ENCODE measurements at places on chromosomes 2 and 18.

DNA sequence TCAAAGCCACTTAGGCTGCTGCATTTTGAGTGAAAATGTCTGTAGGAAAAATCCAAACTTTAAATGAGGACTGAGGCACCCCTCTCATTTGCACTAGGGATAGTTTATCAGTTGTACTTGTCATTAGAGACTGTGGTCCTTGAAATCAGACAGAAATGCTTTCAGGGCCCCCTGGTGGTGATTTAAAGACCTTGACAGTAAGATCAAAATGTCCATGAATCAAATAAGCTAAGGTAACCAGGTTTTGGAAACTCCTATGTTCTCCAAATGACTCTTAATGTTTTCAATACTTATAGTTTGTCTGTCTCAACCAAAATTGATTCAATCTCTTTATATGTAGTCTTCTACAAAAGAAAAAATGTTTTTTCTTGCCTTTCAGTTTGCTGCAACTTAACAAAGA lies 28.8 kb upstream of the DDX18 start:
- DNase-seq, result peak; percentile 36

GRCh38 chr2:175418224-175418835 lies 236.8 kb upstream of the ATP5MC3 start:
- DNase-seq, result no peak

DNA sequence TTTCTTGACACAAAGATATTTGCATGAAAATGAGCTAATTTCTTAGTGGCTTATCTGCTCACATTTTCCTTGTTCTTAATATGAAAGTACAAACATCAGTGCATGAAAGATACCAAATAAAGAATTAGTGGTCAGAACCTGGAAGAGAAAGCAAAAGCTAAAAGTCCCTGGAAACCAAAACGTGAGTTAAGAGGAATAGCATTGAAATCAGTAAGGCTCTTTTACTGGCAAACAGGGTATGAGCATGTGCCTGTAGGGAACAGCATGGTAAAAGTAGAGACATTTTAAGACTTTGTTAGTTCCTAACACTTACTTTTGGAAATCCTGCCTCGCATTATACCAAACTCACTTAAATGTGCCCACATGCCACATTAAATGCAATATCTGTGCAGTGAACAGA lies 31.9 kb upstream of the CWC22 start:
- no peak for DNase-seq

- no peak for DNase-seq
Measured at GRCh38 chr18:76232779-76233178, 262.3 kb downstream of the ZNF516 start.

DNA sequence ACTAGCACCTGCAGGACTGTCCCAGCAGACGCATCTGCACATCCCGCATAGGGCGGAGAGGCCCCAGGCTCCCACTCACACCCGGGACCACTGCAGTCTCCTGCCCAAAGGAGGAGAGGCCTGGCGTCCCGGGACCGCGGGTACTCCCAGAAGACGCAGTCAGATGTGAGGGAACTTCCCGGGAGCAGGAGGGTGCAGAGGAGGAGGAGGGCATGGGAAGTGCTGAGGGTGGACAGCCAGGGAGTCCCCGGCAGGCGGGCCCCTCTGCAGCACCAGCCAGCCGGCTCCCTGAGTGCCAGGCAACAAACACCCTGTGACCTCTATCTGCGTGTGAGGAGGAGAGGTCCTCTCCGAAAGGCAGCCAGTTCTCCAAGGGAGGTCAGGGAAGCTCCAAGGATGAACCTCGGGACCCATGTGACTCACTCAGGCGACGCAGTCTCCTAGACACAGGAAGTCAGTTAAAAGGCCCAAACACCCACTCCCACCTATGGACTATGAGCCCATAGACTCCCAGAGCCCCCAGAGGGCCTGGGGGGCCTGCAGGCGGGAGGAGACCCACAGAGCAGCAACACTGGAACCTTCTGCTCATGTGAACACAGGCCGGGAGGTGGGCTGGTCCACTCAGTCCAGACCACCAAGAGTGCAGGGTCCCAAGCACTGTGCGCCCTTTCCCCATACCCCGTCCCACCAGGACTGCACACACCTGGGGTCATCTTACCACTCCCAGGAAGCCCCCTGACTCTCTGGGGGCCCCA lies 4.2 kb downstream of the PXDN start:
- DNase-seq, result no peak

- DNase-seq, result no peak
Measured at GRCh38 chr18:74551452-74551851, 17.2 kb downstream of the CNDP1 start.

- DNase-seq, result no peak
Measured at GRCh38 chr2:145930318-145930717, 1410.4 kb upstream of the ZEB2 start.

- DNase-seq, result no peak
Measured at GRCh38 chr18:3836483-3837335, 386.7 kb downstream of the TGIF1 start.

DNA sequence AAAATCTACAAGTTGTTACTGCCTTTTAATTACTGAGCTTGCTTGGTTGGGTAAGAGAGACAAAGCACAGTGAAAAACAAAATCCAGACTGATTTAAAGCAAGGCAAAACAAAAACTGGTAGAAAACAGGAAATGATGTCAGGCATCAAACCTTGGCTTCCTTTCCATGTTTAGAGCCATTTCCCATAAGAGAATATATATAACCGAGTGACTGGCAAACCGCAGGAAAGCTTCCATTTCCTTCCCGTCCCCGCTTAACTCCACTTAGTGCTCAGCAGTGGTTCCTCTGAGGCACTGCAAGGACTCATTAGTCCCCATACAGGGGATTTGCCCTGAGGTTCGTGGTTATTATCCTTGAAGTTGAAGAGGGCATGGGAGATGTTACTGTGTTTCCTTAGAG lies 446.3 kb downstream of the LPIN1 start:
- DNase-seq, result no peak

GRCh38 chr2:113769555-113769954 lies 13.1 kb upstream of the SLC35F5 start:
- no peak for DNase-seq

- no peak for DNase-seq
Measured at GRCh38 chr2:13669607-13670006, 952.9 kb downstream of the TRIB2 start.

- DNase-seq, result no peak
Measured at GRCh38 chr2:43005975-43006833, 213.8 kb upstream of the HAAO start.

DNA sequence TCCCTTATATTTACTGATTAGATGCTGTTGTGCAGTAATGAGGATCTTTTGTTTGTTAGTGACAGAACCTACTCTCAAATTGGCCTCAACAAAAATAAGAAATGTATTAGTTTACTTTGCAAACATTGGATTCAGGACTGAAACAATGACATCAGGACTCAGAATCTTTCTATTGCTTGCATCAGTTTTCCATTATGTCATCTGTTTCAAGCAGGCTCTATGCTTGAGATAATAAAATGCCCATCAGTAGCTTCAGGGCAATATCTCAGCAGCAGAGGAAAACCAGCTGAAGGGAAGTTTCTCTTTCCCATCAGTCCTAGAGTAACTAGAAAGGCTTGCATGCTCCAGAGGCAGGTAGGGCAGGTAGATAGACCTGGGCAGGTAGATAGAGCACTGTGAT lies 375.5 kb upstream of the SLC8A1 start:
- DNase-seq, result no peak

- no peak for DNase-seq
Measured at GRCh38 chr2:60292242-60292641, 261.2 kb downstream of the BCL11A start.

- no peak for DNase-seq
Measured at GRCh38 chr18:74544898-74545297, 10.6 kb downstream of the CNDP1 start.

GRCh38 chr2:68423966-68424650 lies 43.0 kb downstream of the FBXO48 start:
- peak; percentile 66 for DNase-seq

- DNase-seq, result no peak
Measured at GRCh38 chr2:12855508-12855907, 138.8 kb downstream of the TRIB2 start.

DNA sequence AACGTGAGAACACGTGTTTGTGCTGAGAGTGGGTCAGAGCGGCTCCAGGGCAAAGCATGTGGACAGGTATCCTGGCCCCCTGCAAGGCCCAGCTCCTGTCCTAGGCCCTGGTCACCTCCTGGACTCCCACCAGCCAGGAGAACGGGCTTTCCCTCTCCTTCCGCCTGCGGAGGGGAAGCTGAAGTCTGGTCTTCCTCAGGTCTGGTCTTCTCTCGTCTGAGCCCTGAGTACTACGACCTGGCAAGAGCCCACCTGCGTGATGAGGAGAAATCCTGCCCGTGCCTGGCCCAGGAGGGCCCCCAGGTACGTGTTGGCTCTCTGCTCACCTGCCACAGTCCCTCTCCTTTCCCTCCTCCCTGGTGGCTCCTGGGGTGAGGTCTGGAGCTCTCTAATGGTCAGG lies 963 bp downstream of the GNLY start:
- no peak for DNase-seq

DNA sequence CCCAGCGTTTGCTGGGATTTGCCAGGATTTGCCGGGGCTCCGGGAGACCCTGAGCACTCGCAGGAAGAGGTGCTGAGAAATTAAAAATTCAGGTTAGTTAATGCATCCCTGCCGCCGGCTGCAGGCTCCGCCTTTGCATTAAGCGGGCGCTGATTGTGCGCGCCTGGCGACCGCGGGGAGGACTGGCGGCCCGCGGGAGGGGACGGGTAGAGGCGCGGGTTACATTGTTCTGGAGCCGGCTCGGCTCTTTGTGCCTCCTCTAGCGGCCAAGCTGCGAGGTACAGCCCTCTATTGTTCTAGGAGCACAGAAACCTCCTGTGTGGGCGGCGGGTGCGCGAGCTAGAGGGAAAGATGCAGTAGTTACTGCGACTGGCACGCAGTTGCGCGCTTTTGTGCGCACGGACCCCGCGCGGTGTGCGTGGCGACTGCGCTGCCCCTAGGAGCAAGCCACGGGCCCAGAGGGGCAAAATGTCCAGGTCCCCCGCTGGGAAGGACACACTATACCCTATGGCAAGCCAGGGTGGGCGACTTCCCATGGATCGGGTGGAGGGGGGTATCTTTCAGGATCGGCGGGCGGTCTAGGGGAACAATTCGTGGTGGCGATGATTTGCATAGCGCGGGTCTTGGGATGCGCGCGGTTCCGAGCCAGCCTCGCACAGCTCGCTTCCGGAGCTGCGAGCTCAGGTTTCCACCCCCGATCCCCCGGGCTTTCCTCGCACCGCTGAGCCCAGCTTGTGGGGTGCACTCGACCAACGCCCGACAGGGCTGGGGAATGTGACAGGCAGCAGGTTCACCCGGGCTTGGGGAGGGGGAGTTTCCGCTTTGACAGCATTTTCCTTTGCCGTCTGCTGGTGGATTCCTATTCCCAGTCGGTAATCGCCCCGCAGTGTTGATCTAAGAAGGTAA lies 2.8 kb downstream of the ONECUT2 start:
- DNase-seq, result no peak

DNA sequence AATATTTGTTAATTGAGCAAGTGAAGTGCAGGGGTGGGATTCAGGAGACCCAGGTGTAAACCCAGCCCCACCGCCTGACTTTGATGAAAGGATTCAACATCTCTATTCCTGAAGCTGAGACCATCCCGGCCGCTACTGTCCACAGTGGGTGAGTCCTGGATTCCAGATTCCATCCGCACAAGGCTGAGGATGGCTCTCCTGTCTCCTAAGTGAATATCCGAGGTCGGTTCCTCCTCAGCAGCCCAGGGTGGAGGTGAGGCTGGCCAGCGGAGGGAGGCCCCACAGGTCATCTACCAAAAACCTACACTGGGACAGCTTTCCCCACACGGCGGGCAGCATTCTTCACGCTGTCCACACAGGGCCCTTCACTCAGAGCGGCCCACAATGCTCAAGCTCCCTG lies 57.6 kb downstream of the ACKR3 start:
- no peak for DNase-seq

DNA sequence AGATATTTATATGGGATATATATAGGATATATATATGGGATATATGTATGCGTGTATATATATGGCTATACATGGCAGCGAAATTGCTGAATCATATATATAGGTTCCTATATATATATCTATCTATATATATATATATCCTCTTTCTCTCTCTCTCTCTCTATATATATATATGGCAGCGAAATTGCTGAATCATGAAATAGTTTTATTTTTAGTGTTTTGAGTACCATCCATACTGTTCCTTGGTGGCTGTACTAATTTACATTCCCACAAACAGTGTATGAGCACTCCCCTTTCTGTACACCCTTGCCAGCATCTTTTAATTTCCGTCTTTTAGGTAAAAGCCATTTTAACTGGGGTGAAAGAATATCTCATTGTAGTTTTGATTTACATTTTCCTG lies 397.6 kb upstream of the LINC00305 start:
- DNase-seq, result no peak

GRCh38 chr2:178317811-178318210 lies 123.5 kb downstream of the OSBPL6 start:
- no peak for DNase-seq

GRCh38 chr2:147026664-147027295 lies 818.0 kb upstream of the ACVR2A start:
- no peak for DNase-seq

DNA sequence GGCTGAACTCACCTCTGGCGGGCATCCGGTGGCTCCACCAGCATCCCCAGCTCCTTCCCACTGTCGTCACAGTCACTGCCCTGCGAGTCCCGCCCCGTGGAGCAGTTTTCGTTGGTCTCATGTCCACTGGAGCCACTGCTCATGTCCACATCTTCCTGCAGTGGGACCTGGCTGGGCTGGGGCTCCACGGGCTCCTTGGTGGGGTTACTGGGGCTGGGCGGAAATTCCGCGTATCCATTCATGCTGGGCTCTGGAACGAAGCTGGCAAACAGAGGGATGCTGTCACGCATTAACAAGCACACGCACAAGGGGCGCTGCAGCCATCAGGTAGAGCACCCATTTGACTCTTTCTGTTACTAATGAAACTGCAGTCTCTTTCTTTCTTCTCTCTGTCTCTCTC lies 10.7 kb downstream of the PER2 start:
- DNase-seq, result no peak

- no peak for DNase-seq
Measured at GRCh38 chr2:15940661-15941480, 521 bp downstream of the MYCN start.

DNA sequence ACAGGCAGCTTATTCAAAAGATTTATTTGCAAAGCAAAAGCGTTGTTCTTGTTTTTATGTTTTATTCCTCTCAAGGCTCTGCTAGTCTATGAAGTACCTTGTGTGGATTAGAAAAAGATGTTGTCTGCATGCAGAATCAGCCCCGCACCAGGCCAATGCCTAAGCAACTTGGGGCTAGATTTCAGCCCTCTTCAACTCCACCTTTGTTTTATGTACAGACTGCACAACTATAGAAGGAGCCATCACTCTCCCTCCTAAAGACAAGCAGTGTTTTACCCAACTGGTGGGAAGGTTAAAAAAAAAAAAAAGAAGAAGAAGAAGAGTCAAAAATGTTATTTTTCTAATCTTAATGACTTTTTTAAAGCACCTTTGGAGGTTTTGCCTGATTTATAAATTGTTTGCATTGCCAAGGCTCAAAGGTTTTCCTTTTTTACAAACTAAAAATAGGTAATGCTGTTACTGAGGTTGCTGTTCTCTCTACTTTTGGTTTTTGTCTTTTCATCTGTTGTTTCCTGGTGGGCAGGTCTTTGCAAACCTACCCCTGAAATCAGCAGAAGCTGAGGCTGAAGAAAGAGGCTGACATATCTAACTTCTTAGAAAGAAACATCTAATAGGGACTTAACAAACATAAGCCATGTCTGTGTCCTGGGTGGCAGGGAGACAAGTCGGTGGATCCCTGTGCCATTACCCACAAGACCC lies 164.0 kb downstream of the SLC39A10 start:
- no peak for DNase-seq
